ENCODE measurements at places on chromosomes 4 and X.

DNA sequence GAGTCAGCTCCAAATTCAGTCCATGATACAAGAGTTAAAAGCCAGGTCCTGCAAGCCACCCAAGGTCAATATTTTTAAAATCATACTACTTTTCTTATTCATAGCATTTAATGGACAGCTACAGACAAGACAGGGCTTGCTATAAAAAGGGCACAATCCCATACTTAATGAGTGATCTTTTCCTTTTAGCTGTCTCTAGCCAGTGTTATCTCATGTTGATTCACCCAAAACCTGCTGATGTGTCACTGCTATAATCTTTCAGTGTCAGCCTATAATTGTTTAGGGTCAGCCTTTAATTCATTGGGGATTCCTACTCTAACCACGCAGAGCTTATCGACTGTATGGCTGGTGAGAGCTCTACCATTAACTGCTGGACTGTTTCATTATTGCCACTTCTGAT lies 51.2 kb upstream of the HCCS start:
- H3K27me3 ChIP-seq: no peaks in the 10 kb centered on the region
- no peak for DNase-seq
- H3K4me1 ChIP-seq: no peaks in the 10 kb centered on the region
- no peak overlapping the region for H3K27ac ChIP-seq

- no peaks in the 10 kb centered on the region for H3K27me3 ChIP-seq
- H3K4me1 ChIP-seq: no peaks in the 10 kb centered on the region
- no peak overlapping the region for H3K4me3 ChIP-seq
- DNase-seq: no peak
- H3K36me3 ChIP-seq: no peaks in the 10 kb centered on the region
- no peak overlapping the region for H3K27ac ChIP-seq
Measured at GRCh38 chrX:133929836-133930464, 55.4 kb downstream of the GPC3 start.

DNA sequence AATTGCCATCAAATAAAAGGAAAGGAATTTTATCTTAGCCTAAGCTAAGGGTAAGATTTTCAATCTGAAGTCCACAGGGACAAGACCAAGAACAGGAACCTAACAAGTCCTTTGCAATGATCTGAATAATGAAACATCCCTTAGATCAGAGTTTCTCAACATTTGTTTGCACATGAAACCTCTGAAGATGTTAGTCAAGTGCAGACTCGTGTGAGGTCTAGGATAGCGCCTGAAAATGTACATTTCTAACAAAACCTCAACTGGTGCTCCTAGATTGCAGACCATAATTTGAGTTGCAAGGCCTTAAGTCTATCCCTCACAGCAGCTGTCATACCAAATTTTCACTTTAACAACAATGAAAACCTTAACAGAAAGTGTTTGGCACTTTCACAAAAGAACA lies 337.6 kb downstream of the DMD start:
- no peak overlapping the region for H3K4me3 ChIP-seq
- no peaks in the 10 kb centered on the region for H3K36me3 ChIP-seq
- no peak for DNase-seq
- no peaks in the 10 kb centered on the region for H3K27me3 ChIP-seq
- H3K27ac ChIP-seq: no peak overlapping the region

GRCh38 chr4:151215295-151215694 lies 61.7 kb upstream of the PRSS48 start:
- no peak overlapping the region for H3K4me3 ChIP-seq
- H3K27ac ChIP-seq: no peak overlapping the region
- no peaks in the 10 kb centered on the region for H3K27me3 ChIP-seq
- H3K4me1 ChIP-seq: no peaks in the 10 kb centered on the region

DNA sequence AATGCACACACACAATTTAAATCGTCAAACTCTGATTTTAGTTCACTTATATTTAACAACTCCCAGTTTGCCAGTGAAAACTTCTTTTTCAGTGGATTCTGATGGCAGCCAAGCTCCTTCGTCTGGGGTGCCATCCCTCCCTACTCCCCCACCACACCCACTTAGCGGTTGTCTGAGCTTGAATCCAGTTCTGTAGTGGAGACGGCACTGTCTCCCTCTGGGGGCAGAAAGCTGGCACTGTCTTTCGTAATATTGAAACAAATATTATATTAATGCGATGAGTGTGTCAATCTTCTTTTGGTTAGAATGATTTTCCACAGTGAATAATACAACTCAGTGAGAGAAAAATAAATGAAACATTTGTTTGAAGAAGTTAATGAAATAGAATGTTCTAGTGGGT lies 5.4 kb downstream of the MEPE start:
- H3K4me3 ChIP-seq: no peak overlapping the region
- no peak overlapping the region for H3K27ac ChIP-seq
- no peaks in the 10 kb centered on the region for H3K36me3 ChIP-seq

DNA sequence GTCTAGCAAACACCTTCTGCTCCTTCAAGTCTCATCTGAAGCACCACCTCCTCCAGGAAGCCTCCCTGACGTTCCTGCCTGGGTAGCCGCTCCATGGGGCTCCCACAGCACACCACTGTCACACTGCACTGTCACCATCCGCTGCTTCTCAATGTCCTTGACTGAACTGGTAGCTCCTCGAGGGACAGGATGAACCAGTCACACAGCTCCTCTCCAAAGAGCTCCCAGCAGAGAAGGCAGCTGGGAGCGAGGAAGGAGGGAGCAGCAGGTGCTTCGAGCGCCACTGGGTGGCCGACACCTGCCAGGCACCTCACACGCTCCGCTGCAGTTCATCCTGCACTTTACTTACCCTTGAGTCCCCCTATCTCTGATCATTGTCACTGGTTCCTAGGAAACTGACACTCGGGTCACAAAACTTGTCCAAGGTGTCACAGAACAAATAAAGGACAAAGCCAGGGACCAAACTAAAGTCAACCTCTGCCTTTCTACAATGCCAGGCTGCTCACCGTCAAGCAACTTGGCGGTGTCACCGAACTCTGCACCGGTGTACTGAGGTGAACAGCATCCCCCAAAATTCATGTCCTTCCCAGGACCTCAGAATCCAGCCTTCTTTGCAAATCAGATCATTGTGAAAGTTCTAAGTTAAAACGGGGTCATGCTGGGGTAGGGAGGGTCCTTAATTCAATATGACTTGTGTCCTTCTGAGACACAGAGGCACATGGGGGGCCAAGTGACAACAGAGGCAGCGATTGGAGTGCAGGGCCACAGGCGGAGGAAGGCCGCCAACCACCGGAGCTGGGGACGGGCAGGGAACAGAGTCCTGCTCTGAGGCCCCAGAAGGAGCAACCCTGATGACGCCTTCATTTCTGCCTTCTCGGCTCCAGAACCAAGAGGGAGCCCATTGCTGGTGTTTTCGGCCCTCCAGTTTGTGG lies 5.5 kb upstream of the S100P start:
- peak overlapping the region; percentile 9 for H3K4me3 ChIP-seq
- no peak for DNase-seq
- H3K36me3 ChIP-seq: peaks cover 6% of the 10 kb centered on the region
- H3K27ac ChIP-seq: peak overlapping the region; percentile 77
- no peaks in the 10 kb centered on the region for H3K27me3 ChIP-seq
- no peaks in the 10 kb centered on the region for H3K4me1 ChIP-seq

- H3K27ac ChIP-seq: no peak overlapping the region
- H3K4me1 ChIP-seq: no peaks in the 10 kb centered on the region
- no peaks in the 10 kb centered on the region for H3K36me3 ChIP-seq
Measured at GRCh38 chr4:120026853-120027252, 39.8 kb downstream of the MAD2L1 start.

DNA sequence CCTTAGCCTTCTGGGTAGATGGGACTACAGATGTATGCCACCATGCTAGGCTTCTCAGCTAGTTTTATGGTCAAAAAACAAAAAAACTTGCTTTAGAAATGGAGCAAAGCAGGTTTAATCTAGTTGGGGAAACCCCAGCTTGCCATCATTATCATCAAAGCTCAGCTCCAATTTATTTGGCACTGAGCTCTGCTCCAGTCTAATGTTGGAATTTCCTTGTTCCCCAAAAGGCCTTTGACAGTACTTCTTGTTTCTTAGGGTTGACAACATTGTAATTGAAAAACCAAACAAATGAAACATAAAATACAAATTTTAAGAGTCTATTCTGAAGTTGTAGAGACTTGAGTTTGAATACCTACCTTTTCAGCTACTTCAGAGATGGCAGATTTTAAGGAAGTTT lies 48.0 kb downstream of the MRPL1 start:
- H3K27me3 ChIP-seq: no peaks in the 10 kb centered on the region
- H3K36me3 ChIP-seq: no peaks in the 10 kb centered on the region
- no peaks in the 10 kb centered on the region for H3K4me1 ChIP-seq
- no peak for DNase-seq
- H3K27ac ChIP-seq: no peak overlapping the region
- H3K4me3 ChIP-seq: no peak overlapping the region

GRCh38 chr4:147288512-147288911 lies 192.4 kb upstream of the EDNRA start:
- DNase-seq: no peak
- H3K27me3 ChIP-seq: no peaks in the 10 kb centered on the region
- no peaks in the 10 kb centered on the region for H3K36me3 ChIP-seq
- H3K4me3 ChIP-seq: no peak overlapping the region

DNA sequence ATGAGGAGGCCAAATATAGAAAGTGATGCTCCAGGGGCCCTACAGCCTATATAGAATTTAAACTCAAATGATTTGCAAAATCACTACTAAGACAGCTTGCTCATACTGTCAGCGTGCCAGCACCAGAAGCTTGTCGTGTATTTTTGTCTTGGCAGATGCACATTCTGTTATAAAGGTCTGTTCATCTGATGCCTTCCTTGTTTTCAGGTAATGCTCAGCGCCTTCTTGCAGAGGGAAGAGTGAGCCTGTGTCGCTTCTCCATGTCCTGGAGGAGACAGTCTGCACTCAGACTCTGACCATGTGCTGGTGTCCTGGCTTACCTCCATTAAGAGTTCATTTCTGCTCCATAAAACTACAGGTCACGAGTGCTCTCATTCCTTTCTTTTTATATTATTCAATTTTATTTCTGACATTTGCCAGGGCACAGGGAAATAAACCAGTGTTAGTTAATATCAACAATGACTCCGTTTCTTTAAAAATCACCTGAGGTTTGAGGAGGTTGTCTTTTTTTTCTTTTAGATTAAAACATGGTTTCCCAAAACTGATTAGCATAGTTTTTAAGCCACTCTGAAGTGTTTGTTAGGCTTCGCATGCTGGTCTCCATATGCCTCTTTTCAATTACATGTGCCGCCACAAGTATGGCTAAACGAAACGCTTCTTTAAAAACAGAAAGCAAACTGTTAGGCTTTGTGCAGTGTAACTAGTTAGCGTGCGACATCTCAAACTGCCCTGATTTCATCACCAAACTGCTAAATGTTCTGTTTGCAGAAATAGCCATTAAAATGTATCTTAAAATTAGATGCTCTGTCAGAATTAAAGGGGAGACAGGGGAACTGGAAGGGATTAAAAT lies 215.2 kb upstream of the GK2 start:
- H3K4me3 ChIP-seq: no peak overlapping the region
- H3K4me1 ChIP-seq: no peaks in the 10 kb centered on the region
- H3K27me3 ChIP-seq: no peaks in the 10 kb centered on the region

- H3K36me3 ChIP-seq: peaks cover 20% of the 10 kb centered on the region
- no peaks in the 10 kb centered on the region for H3K27me3 ChIP-seq
- DNase-seq: no peak
- no peak overlapping the region for H3K27ac ChIP-seq
- no peaks in the 10 kb centered on the region for H3K4me1 ChIP-seq
- no peak overlapping the region for H3K4me3 ChIP-seq
Measured at GRCh38 chrX:154545673-154546274, 872 bp downstream of the G6PD start.

GRCh38 chrX:106917830-106918500 lies 2.2 kb upstream of the CLDN2 start:
- no peak overlapping the region for H3K4me3 ChIP-seq
- H3K36me3 ChIP-seq: no peaks in the 10 kb centered on the region
- no peak overlapping the region for H3K27ac ChIP-seq
- DNase-seq: no peak
- no peaks in the 10 kb centered on the region for H3K27me3 ChIP-seq

Data from small intestine (tissue), 16 donors.